ENCODE measurements at places on chromosomes 4 and X. TPM values are rescaled to one million over a fixed set of nuclear protein-coding genes. Genes with fewer than 3 reads are reported as not detected.

DNA sequence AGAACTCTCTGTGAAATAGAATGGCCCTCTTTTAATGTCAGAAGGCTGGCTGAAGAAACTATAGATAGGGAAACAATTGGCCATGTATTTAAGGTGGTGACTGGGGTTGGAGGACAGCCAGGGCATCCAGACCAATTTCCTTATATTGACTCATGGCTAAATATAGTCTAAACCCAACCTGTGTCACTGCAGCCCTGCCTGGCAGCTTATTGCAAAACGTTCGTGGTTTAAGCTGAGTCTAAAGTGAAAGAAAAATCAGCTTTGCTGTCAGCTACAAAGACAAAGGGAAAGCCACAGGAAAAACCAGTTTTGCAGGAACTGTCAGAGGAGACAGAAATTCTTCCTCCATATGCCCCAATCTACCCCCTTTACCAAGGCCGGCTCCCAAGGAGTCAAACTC, 902.8 kb upstream of the NDST4 start:
- H3K27me3 ChIP-seq, result no peaks in the 10 kb centered on the region
- H3K36me3 ChIP-seq, result no peaks in the 10 kb centered on the region
- no peaks in the 10 kb centered on the region for H3K4me1 ChIP-seq
- no peak for DNase-seq
- no peak overlapping the region for H3K4me3 ChIP-seq

DNA sequence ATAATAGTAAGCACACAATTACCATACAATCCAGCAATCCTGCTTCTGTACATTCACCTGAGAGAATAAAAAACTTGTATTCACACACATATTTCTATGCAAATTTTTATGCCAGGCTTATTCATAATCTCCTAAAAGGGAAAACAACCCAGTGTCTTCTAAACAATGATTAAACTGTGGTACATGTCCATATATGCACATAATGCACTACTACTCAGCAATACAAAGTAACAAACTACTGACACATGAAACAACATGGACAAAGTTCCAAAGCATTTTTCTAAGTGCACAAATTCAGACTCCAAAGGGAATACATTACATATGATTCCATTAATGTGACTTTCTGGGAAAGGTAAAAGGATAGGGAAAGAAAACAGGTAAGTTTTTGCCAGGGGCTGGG, 18.0 kb upstream of the FMR1 start:
- no peak overlapping the region for H3K27ac ChIP-seq
- H3K4me3 ChIP-seq, result no peak overlapping the region
- H3K4me1 ChIP-seq, result no peaks in the 10 kb centered on the region

DNA sequence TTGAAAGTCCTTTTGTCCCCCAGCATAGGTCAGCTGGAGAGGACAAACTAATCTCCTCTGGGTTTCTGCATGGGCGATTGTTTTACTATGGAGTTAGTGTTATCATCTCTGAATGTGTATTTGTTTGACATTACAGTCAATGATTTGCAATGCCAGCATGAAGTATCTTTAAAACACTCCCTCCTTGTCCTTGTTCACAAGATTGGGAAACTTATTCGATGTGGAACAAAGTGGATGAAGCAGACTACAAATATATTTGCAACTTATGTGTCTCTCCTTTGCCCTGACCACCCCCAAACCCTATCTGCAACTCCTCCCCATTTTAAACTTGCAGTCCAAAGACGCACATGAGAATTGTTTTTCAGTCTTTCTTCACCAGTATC, 1.5 kb upstream of the PITX2 start:
- H3K36me3 ChIP-seq, result no peaks in the 10 kb centered on the region
- H3K27ac ChIP-seq, result no peak overlapping the region
- no peak for DNase-seq
- H3K4me3 ChIP-seq, result no peak overlapping the region
- H3K27me3 ChIP-seq, result peaks cover 9% of the 10 kb centered on the region

DNA sequence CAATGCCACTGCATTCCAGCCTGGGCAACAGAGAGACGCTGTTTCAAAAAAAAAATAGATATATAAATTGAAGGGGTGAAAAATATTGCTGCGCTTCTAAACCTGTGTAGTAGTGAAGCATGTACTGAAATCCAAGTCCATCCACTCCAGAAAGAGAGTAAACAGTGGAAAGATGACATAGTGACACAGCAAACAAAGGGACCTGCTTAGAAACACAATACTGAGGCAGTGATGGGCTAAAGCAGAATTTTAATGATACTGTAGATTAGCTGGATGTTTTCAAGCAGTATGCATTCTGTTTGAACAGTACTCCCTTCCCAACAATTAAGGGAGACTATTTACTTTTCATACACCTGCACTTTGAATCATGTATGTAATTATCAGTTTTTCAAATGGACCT, 42.5 kb downstream of the TFDP3 start:
- H3K27me3 ChIP-seq, result peaks cover 23% of the 10 kb centered on the region
- no peak overlapping the region for H3K27ac ChIP-seq
- H3K4me1 ChIP-seq, result no peaks in the 10 kb centered on the region
- no peaks in the 10 kb centered on the region for H3K36me3 ChIP-seq
- no peak for DNase-seq

DNA sequence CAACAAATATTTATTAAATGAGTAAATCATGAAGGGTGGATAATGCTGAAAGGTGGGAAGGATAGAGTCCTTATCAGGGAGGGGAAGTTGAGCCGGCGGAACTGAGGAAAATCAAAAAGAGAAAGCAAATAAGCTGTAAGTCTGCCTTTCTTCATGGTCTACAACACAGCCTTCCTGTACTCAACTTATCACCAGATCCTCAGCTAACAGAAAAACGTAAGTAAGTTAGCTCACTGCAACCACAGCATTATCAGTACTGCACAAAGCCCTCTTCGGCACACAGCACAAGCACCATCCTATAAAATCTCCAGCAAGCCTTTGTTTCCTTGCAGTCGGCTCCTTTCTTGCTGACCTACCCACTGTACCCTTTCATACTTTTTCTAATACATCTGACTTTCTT, 70.3 kb downstream of the CRMP1 start:
- no peaks in the 10 kb centered on the region for H3K27me3 ChIP-seq
- H3K27ac ChIP-seq, result no peak overlapping the region
- no peaks in the 10 kb centered on the region for H3K4me1 ChIP-seq
- DNase-seq, result no peak
- H3K4me3 ChIP-seq, result no peak overlapping the region

GRCh38 chr4:84966382-84967242, at the start of gene WDFY3:
TSS of gene WDFY3 (minus strand) at chr4:84966690. CDS start at chr4:84860591, 106,099 bp downstream.
- H3K36me3 ChIP-seq, result no peaks in the 10 kb centered on the region
- peak within 1 kb of the TSS; percentile 94 for H3K27ac ChIP-seq
- H3K4me1 ChIP-seq, result peaks cover 2% of the 10 kb centered on the region
- no peaks in the 10 kb centered on the region for H3K27me3 ChIP-seq
- H3K4me3 ChIP-seq, result peak within 1 kb of the TSS; percentile 83

- H3K4me1 ChIP-seq, result no peaks in the 10 kb centered on the region
- no peak overlapping the region for H3K27ac ChIP-seq
- no peak for DNase-seq
- no peaks in the 10 kb centered on the region for H3K36me3 ChIP-seq
- H3K4me3 ChIP-seq, result no peak overlapping the region
These were observed 18.4 kb upstream of the FRAS1 start for GRCh38 chr4:78038704-78039103.

DNA sequence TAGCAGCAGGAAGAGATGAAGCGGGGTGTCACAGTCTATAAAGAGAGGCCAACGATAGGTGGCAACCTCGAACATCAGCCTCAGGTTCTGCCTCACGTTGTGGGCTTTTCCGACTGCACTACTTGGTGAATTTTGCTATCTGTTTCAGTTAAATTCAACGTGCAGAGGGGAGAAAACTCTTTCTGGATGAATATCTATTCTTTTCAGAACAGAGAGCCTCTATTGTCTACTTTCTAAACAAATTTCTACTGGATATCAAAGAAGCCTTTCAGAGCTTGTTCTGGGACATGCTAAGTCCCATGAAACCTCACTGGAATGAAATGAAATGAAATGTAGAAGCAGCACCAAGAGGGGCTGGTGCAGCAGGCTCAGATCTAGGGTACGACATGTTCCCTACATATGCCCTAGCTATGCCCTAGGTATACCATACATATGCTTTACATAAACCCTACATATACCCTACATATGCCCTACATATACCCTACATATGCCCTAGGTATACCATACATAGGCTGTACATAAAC, 116.5 kb upstream of the TRIM2 start:
- H3K4me1 ChIP-seq, result peaks cover 13% of the 10 kb centered on the region
- H3K27ac ChIP-seq, result no peak overlapping the region
- H3K4me3 ChIP-seq, result no peak overlapping the region
- DNase-seq, result no peak
- no peaks in the 10 kb centered on the region for H3K36me3 ChIP-seq

Gene GYPE
- total RNA-seq, result 1.6 TPM

Gene NWD2
- total RNA-seq, result not detected

Gene SMIM31
- 2.3 TPM for total RNA-seq

Gene PRSS12
- total RNA-seq, result 55.0 TPM
